ENCODE measurements at places on chromosomes 5 and 9.

- DNase-seq = no peak
Observed at GRCh38 chr5:125654392-125654791, 768.8 kb upstream of the GRAMD2B start.

GRCh38 chr9:34994900-34995669 lies 5.5 kb downstream of the DNAJB5 start:
- DNase-seq = no peak

GRCh38 chr5:118558871-118559270 lies 429.5 kb downstream of the DTWD2 start:
- no peak for DNase-seq

DNA sequence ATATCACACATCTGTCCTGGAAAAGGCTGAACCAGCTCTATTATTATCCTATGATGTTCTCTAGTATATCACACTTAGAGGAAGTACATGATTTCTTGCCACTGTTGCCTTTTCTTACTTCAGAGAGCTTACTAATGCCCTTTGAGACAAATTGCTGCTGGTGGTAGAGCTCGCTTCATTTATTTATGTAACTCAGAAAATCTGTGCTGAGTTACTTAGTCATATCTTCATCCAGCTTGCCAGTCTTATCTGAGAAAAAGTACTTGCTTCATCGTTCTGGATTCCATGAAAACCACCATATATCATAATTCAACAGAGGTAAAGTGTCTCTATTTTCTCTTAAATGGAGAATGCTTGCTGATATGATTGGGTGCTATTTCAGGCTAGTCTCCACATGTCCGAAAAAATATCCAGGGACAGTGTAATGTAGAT lies 26.6 kb downstream of the PTPDC1 start:
- DNase-seq = no peak

DNA sequence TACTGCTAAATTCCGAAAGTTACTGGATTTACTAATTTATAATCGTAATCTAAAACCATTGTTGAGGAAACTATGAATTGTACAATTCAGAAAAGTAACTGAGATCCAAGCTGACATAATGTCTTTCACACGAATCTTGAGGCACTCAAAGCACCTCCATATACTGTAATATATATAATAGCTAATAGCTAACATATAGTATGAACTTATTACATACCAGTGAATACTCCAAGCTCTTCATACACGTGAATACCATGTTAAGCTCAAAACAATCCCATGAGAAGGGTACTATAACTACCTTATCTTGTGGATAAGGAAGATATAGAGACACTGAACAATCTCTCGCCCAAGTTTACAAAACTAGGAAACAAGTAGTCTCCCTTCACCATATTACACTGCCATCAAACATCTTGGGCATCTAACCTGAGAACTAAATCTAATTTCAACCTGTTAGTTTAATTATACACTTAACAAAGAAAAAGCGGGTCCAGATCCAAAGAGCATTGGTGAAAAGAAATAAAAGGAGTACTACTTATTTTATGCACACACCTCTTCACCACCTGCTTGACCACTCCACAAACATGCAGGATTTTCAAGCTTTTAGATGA lies 1.0 kb downstream of the NUDCD2 start:
- no peak for DNase-seq

GRCh38 chr5:1765141-1765879 lies 34.3 kb downstream of the MRPL36 start:
- DNase-seq = no peak

DNA sequence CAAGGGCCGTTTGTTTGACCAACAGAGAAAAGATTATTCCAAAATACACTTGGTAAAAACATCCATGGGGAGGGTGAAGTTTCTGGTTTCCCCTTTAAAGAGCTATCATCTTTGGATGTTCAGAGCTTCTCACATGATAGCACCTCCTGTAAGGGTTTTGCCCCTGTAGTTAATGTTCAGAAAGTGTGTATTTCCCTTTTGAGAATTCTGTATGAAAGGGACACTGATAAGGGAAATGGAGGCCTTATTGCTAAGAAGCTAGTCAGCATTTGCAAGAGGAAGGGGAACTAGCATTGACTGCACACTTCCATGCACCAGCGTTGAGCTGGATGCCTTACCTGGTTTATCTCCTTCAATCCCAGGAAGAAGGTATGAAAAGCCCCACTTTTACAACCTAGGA lies 31.5 kb upstream of the C5orf58 start:
- DNase-seq = no peak

GRCh38 chr5:114726131-114726530 lies 364.3 kb downstream of the KCNN2 start:
- DNase-seq = no peak

DNA sequence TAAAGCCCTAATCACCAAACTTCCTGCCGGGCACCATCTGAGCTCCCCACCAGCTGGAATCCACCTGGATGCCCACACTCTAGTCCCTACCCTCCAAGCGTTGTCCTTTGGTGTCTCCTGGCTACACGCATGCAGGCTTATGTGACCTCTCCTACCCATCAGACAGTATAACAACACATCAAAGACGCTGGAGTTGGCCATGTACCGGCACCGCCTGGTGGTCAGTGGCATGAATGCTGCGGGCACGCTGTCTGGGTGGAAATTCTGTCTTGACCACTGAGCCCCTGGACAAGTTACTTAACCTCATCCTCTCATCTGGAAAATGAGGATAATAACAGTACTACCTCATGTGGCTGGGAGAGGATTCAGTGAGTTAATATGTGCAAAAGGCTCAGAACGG lies 23.4 kb upstream of the CORO2A start:
- DNase-seq = no peak

- no peak for DNase-seq
Observed at GRCh38 chr9:134944351-134944802, 26.7 kb upstream of the FCN1 start.

GRCh38 chr5:142830241-142831008 lies 60.2 kb downstream of the ARHGAP26 start:
- no peak for DNase-seq

All from hematopoietic multipotent progenitor cell (in vitro differentiated cells).